Caki2 (cell line): ENCODE measurements at places on chromosomes 12 and 14.

DNA sequence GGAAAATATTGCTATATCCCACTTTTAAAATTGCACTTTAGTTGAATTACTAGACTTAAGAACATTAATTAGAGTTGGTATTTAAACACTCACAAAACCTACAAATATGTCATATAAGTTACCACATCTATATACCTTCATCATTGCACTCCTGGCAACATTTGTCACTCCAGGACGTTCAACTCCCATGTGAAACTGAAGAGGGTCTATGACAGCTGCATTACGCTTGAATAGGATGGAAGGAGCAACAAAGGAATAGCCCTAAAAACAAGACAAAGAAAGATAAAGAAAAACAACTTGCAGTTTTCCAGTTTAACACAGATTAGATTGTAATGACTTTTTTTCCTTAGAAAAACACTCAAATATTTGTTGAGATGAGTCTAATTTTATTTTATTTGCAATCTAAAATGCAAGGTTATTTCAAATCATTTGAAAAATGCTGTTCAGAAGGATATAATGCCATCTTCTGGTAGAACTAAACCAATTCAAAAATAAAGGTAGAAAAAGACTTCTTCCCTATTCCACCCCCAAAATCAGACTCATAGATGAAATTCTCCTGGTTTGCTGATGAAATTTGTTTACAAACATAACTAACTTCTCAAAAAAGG is 84.3 kb upstream of the TTC7B start:
- DNase-seq: no peak

DNA sequence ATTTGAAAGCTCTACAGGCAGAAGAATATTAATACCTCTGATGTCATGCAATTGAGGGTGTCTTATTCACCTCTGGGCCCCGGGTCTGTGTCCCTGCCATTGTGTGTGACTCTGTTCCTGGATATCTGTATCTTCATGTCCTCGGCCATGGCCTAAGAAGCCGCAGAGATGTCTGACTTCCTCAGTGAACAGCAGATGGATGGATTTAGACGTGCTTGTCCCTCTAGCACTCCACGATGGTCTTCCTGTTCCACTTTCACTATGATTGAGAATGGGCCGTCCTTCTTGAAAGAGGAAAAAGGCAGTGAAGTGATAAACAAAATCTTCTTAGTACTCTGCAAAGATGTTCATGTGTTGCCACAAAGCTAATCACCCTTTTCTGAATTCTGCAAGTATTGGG is 217.4 kb downstream of the SLC41A2 start:
- DNase-seq: no peak

DNA sequence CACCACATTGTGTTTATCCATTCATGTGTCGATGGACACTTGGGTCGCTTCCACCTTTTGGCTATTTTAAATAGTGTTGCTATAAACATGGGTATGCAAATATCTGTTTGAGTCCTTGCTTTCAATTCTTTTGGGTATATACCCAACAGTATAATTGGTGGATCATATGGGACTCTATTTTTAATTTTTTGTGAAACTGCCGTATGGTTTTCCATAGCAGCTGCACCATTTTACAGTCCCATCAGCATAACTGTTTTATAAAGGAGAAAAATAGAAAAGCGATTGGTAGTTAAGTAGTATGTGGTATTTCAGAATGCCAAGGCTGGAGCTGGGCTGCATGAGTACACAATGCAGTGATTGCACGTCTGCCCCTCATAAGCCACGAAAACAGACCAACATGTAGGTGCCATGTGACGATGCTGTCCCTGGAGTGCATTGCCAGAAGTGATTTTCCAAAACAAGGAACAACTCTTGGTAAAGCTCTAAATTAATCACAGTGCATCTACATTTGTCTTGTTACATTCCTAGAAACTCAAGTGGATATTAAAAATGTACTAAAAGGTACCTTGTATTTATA is 83.5 kb downstream of the C12orf75 start:
- no peak for DNase-seq

GRCh38 chr14:100777366-100777817 is 48.5 kb upstream of the MEG3 start:
- no peak for DNase-seq

- DNase-seq: peak; percentile 8
Observed at GRCh38 chr14:76352639-76353281, 23.2 kb upstream of the ESRRB start.

GRCh38 chr12:95959107-95959506 is 16.0 kb downstream of the AMDHD1 start:
- DNase-seq: peak; percentile 3

GRCh38 chr12:132393991-132394949 is 64.9 kb upstream of the GALNT9 start:
- DNase-seq: peak; percentile 84

DNA sequence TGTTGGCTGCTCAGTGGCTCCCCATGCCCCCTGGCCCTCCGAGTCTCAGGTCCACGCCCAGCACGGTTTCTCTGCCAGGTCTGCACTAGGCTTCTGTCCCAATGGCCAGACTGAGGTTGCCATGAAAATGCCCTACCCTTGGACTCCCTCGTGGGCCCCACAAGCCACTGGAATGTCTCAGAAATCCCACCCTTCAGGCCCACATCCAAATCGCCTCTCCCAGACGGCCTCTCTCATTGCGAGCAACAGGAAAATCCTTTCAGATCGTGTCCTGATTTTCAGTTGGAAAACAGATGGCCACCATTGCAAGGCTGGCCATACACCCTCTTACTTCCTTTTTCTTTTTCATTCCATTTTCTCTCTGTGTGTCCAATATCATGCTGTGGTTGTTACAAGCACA is 77.3 kb downstream of the IRF2BPL start:
- DNase-seq: no peak

DNA sequence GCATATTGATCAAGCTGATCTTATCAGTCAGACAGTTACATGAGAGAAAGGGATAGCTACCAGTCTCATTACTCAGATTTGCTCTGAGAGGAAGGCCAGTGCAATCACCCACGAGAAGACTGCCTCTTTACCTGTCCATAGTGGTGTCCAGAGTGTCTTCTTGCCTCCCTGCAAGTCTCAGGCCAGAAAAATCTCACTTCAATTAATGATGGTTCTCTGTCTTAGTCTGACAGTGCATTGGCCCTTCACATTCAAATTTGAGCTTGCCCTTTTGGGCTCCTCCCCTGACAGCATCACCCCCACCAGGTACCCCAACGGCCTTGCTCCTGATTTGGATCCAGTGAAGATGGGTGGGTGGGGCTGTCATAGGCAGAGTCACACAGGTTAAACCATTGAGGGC is at the start of gene AICDA:
Gene AICDA, minus strand, starts transcription at position 231 of the 400 bp plus-strand sequence. Its CDS starts 92 bp downstream, at position 139.
- no peak for DNase-seq

GRCh38 chr12:3004655-3005565 is 45.7 kb downstream of the TEAD4 start:
- DNase-seq: no peak

DNA sequence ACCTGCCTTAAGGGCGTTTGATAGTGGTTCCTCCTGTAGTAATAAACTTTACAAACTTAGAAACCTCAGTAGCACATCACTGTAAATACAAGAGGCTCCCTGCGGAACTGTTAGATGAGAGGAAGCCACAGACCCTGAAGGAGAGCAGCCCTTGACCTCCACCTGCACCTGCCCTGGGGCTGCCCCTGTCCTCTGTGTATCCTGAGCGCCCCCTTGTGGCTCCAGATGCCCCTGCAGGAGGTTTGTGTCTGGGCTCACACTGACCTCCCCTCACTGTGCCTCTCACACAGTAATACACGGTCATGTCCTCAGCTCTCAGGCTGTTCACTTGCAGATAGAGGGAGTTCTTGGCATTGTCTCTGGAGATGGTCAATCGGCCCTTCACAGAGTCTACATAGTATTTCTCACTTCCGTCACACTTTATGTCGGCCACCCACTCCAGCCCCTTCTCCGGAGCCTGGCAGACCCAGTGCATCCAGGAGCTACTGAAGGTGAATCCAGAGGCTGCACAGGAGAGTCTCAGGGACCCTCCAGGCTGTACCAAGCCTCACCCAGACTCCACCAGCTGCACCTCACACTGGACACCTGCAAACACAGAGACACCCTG is 1059.8 kb downstream of the TMEM121 start:
- no peak for DNase-seq

GRCh38 chr12:28827861-28828260 is 321.2 kb upstream of the FAR2 start:
- DNase-seq: no peak

DNA sequence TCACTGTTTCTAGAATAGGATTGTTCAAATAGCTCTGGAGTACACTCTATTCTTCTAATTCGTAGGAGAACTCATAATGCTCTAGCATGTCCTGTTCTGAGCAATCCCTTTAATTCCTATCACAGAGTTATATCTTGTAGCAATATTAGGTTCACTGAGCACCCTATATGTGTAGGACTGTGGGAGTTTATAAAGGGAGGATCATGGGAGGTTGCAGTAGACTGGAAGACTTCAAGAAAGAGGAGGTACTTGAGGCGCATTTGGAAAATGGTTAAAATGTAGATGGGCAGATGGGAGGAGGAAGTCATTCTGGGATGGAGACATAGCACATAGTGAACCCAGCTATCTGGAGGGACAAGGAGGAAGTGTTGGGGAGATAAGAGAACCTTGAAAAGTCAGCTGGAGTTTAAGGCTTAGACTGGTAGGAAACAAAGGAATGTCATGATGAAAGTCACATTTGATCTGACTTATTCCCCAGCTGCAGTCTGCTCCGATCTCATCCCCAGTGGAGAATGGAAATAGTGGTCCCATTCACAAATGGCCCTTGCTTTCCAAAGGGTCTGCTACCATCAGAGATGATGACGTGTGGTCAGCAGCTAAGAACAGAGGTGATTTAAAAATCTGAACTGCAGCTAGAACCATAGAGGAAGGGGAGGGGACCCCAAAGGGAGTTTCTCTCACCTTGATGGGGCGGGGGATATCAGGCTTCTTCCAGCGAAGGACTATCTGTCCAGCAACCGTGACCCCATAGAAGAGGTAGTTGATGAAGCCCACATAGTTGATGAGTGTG is 10.1 kb upstream of the CEBPE start:
- no peak for DNase-seq

DNA sequence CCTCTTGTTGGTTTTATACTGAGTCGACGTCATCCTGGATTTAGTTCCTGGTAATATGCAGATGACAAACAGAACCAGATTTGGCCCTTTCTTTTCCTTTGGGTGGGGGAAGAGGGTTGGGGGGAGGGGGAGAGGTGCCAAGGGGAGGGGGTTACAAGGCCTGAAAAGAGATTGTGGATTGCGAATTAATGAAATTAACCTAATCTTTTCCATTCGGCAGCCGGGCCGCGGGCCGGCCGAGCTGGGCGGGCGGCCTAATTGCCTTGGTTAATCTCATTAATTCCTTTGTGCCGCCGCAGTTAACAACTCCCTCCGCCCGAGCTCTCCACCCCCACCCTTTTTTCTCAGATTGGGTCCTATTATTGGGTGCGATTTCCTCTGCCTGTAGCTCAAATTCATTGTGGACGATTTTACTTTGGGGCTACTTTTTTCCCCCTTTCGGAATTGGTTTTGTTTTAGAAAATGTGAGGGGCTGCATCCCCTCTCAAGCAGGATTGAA is 387 bp upstream of the GSC start:
- DNase-seq: no peak

DNA sequence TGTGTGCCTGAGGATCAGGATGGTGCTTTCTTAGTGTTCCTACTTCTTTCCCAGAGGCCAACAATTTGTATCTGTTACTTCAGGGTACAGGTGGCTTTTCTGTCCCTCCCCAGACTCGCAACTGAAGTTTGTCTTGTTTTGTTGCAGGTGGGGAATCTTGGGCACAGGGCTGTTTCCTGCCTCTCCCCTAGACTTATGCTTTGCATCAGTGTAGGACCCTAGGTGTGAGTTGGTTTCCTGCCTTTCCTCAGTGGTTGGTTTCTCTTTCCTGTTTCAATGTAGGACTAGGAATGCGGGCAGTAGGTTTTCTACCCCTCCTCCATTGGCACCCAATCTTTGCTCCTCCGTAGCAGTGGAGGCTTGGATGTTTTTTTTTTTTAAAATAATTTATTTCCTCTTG is 87.0 kb downstream of the TRMT5 start:
- DNase-seq: no peak
